ENCODE measurements at places on chromosomes 11 and 22. TPM values are rescaled to one million over a fixed set of nuclear protein-coding genes. Genes with fewer than 3 reads are reported as not detected.

DNA sequence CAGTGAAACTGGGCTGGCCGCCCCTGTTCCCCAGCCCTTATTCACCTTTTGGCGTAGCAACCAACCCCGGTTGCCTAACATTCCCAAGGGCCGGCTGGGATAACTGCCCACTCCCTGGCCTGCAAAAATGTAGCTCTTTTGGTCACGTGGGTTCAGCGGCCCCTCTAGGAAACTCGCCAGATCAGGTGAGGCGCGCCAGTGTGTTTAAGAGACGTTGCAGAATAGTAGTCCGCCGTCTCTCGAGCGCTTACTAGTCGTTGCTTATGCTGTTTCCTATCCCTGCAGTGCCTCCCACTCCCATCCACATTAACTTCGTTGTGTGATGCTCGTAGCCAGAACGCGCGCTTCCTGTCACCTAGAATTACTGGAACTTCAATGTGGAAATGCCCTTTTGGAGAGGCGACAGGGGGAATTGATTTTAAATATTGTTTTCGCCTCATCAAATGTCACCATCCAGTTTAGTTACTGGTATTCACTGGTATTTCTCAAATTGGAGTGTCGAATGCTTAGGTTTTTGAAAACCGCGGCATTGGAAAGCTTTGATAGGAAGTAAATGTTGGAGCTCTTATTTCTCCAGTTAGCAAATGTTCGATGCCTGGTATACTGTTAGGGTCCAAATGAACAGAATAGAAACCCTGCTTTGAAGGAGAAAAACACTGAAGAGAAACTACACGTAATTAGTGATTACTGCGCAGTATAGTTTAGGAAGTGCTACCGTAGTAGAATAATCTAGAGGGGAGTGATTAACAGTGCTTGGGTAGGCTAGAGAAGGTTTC, 823 bp downstream of the CEP57 start:
- peak; percentile 89 for DNase-seq

DNA sequence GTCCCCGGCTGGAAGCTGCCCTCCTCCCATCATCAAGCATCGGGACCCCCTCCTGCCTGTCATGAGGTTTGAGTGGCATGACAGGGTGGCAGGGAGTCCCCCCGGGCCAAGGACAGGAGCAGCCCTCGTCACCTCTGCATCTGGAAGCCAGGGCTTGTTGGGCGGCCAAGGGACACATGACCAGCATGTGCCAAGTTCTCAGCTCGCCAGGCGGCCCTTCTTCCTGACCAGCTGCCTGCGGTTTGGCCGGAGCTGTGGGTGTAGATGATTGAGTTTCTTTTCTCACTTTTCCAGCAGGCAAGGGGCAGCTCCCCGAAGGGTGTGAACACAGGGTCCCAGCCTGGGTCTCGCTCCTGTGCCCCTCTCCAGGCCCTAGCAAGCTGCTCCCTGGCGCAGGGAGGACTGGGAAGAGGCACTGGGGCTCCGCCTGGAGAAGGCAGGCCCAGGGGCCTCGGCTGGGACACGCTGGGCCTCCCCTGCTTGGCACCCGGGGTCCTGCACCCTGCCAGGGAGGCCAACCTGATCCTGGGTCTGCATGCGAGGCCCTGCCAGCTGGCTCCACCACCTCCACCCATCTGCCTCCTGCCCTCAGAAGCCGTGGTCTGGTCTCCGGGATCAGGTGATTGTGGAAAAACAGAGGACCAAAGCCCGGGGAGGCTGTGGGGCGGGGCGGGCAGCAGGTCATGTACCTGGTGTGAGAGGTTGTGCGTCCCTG, 13.4 kb downstream of the ARHGAP8 start:
- DNase-seq, result peak; percentile 59

DNA sequence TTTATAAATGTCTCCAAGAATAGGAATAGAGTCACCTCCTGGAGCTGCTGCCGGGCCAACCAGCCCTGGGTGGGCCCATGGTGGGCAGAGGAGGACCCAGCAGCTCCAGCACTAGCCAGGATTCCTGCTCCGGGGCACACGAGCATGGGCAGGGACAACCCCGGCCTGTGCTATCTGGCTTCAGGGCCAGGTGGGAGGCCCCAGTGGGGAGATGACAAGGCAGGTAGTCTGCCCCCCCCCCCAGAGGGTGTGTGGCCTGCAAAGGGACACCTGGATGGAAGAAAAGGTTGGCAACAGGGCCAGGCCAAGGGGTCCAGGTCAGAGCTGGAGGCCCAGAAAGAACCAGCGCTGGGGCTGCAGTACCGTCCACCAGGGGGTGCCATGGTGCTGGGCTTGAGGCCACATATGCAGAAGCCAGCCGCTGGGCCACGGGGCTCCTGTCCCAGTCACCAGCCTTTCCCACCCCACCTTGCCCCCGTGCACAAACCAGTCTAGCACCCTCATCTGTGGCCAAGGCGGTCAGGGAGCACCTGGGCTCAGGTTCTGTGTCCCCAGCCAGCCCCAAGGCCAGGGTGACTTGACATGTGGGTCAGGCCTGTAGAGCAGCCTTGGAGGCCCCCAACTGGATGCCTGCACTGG, 3.4 kb downstream of the TSPAN32 start:
- peak; percentile 84 for DNase-seq

Gene ME3
- total RNA-seq, result 53.5 TPM

- DNase-seq, result no peak
Observed at GRCh38 chr11:74319139-74319816, 7.8 kb upstream of the P4HA3 start.

- DNase-seq, result peak; percentile 56
Observed at GRCh38 chr22:24593836-24594568, 1.1 kb upstream of the LRRC75B start.

DNA sequence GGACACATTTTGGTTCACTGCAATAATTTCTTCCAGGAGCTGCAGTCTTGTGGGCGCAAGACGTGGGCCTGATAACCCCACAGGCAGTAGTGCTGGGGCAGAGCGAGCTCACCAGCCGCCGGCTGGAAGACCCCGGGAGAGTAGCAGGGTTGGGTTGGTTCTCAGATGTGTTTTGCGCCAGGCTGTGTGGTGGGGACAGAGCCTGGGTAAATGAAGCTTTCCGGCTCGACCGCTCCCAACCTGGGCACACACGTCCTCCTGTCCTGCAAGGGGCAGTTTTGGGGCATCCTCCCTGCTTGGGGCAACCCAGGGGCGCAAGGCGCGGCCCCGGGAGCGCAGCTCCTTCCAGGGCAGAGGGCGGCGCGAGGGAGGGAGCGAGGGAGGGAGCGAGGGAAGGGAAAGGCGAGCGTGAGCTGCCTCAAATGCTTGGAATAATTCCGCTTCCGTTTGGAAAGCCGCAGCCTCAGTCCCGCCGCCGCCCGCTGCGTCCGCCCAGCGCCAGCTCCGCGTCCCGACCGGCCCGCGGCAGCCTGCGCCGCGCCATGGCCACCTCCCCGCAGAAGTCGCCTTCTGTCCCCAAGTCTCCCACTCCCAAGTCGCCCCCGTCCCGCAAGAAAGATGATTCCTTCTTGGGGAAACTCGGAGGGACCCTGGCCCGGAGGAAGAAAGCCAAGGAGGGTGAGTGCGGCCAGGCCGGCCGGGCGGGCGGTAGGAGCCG, at the start of gene PARVA:
PARVA (plus strand) TSS at position 466 of the 718 bp plus-strand sequence; CDS start at position 543, 77 bp downstream.
- DNase-seq, result peak; percentile 67

Gene CD248
- 6.5 TPM for total RNA-seq

DNA sequence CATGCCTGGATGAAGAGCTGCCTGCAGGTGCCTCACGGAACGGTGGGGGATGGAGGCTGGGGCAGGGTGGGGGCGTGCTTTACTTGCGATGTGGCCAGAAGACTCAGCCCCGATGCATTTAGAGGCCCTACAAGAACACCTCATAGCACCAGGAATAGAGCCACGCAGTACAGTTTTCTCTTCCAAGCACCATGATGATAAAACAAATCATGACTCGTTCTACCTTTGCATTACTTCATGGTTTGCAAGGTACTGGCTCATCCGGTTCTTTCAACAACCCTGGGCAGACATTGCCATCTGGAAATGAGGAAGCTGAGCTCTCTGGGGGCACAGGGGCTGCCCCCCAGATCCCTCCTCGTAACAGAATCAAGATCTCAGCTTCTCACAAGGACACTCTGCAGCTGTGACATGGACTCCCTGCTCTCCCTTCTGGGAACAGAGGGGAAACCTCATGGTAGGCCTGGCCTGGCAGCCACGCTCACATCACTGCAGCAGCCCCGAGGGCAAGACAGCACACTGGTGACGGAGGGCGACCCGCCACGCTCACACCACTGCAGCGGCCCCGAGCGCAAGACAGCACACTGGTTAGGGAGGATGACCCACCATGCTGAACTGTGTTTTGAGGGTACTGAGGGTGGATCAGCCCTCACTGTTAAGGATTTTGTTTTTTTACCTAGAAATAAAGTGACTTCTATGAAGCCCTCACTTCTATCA, 46.9 kb downstream of the PHF21B start:
- no peak for DNase-seq

GRCh38 chr22:44413211-44413610, 84.8 kb downstream of the RTL6 start:
- no peak for DNase-seq

DNA sequence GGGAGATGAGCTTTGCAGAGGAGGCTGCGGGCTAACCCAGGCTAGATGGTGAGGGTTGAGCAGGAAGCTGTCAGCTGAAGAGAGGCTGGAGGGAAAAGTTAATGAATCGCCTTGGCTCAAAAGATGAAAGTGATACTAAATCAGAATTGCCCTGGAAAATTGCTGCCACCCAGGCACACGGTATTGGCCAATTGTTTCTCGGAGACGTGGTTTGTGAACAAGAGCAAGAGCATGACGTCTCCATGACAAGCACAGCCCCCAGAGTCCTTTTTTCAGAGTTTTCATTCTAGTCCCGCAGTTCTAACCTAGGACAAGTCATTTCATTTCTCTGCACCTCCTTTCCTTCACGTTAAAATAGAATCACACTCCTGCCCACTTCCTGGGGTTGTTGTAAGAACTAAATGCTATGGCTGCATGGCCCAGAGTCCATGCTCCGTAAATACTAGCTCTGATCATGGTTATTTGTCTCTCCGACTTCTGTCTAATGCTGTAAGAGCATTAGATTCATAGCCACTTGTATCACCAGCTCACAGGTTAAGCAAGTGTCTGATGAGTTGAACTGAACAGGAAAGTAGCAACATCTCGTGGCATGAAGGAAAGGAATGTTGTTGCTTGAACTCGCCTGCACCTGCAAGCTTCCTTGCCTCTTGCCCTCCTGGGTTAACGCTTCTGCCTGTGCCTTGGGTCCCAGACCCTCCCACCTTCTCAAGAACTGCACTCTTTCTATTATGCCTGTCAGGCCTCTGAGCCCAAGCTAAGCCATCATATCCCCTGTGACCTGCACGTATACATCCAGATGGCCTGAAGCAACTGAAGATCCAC, 33.8 kb upstream of the NUP50 start:
- DNase-seq, result no peak

GRCh38 chr11:121129362-121130340, 28.6 kb downstream of the TECTA start:
- DNase-seq, result no peak

- no peak for DNase-seq
Observed at GRCh38 chr22:36954251-36955014, 41.0 kb downstream of the CSF2RB start.

- peak; percentile 44 for DNase-seq
Observed at GRCh38 chr11:66363187-66363601, 8.4 kb downstream of the SLC29A2 start.

Gene MS4A2
- 0.33 TPM for total RNA-seq

DNA sequence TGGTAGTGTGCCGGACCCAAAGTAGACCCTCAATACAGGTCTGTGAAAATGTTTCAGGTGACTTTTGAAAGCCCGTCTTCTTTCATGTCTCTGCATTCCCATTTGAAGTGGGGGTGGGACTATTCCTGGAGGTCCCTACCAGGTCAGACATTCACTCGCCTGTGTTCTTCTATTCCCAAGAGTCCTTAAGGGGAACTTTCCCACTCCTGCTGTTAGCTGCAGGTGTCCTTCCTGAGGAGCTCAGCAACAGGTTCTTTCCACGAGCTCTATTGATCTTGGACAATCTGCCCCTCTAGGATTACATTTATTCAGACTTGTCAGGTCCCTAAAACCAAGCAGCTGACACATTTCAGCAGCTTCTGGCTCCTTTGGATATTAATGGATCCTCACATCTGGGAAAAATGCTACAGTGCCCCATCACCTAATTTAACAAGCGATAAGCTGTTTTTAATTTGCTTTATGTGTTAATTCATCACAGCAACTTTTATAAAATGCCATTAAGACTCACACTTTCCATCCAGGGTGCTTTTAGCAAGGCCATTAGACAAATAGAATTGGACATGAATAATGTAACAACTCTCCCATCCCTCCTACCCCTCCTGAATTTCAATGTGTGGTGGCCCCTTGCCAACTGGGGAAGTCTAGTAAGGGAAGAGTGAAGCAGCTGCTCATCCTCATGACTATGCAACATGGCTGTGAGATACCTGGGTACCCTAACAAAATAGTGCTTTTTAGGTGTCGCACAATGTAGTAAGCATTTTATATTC, 259.5 kb upstream of the CCDC90B start:
- no peak for DNase-seq

DNA sequence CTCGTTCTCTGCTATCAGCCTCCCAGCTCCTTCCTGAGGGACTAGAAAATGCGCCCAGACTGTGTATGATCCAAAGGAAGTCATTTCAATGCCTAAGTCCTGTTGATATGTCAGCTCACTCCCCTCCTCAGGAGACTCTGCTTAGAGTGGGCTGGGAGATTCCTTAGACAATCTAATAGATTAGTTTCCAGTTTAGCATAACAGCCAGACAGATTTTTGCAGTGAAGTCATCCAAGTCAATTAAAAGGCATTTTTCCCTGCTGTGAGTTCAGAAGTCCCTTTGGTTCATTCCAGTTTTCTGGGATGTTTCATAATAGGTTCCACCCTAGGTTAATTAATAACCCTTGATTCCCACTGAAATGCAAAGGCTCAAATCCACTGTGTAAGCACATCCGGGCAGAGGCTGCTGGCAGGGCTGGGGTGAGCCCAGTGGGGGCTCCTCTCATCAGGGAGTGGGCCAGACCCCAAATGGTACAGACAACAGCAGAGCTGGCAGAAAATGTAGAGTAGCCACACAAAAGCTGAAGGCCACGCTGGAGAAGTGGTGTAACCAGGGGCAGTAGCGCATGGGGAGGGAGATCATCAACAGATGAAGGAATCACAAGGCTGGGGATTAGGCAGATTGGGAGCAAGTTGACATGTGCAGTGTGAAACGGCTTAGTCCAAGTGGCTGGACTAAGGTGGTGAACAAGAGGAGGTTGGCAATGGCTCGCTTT, 90.6 kb downstream of the SYN3 start:
- DNase-seq, result no peak

DNA sequence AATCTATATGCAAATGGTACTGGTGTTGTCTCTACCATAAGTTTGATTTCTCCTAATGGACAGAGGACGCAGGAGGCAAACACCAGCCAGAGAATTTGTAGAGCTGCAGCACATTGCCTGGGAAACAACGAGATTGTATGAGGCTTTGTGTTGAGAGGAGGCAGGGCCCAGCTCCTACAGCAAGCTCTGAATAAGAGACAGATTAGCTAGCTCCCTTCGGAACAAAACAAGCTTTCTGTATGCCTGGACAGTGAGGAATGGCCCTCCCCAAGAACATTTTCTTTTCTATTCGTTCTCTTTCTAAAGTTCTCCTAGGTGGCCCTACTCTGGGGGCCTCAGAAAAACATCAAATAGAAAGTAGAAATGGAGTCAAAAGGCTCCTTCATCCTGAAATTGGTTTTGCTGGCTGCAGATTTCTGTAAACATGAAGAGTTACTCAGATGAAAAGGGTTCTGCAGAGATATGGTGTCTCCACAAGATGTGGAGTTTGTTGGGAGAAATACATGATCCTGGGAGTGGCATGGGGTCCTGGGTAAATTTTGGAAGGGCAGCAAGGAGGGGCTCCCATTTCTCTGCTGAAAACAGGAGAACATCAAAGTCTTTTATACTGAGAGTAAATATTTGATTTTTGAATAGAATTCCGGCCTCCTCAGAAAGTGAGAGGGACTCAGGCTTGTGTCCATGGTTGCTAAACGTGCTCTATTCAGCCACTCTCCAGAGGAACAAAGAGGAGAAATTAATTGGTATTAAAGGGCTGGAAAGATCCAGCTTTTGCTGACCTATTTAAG, 6.8 kb upstream of the HEPACAM start:
- DNase-seq, result no peak

Measured in thyroid gland (tissue), 4 donors.